Brain (organoid and tissue), 16 donors: ENCODE measurements at places on chromosomes 2 and 18.

- DNase-seq = no peak
Observed at GRCh38 chr18:22020127-22020866, 149.1 kb upstream of the GATA6 start.

DNA sequence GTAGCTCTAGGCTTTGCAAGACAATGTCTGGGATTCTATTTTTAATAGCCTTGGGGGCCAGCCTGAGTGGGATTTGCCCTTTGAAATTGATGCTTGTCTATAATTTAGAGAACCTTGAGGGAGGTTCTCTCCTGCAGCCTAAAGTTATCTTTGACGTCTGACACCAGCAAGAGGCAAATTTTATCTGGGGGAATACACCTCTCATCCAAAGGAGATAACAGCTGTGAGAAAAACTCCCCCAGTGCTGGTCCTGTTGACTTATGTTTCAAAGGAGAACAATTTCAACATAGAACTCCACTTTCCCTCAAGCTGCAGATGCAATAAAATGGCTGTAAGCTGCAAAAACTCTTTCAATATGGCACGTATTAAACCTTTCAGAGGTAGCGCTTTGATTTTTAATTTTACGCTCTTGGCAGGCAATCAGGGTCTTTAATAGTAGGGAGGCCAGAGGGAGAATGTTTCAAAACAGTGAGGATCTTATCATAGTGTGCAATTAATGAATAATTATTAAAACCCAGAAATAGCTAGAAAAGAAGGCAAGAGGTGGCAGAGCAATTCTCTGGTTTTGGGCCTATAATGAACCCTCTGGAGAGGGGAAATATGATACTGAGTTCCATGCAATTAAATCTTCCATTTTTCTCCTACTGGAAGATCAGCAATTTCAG lies 62.4 kb downstream of the LYPD1 start:
- DNase-seq = peak; percentile 73

DNA sequence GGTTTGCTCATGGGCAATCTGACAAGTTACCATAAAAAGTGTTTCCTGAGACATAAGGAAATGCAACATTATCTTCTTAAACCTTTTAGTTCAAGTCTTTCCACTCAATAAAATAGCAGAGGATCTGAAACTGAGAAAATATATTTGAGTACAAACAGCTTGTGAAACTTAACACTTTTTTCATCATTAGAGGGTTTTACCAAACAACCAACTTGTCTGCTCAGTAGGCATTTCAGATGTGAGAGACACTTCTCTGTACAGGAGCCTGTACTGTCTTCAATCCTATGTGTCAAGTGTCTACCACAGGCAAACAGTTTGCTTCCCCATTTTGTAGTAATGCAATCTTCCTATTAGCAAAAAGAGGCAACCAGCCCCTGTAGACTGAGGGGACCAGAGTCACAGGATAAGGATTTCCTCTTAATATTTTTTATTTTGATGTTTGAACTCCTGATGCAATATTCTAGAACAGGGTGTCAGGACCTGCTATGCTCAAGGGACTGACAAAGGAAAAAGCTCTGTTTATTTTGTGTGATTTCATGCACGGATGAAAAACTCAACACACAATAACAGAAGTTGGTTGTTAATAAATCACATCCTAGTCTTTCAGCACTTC lies 159.1 kb upstream of the LHCGR start:
- peak; percentile 32 for DNase-seq

DNA sequence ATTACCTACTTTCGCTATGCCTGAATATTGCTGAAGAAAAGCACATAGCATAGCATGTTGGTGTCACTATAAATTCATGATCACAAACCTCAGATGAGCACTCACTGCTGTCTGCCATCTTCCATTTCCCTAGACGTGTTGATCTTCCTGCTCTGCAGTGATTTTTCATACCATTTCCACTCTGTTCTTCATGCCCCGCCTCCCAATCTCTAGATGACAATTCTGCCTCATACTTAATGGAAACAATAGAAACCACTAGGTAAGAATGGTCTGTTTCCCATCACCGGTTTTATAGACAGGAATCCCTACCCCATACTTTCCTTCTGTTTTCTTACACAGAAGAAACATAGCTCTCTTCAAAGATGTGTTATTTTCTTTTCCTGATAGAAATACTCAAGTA lies 63.8 kb downstream of the PIK3C3 start:
- DNase-seq = no peak

GRCh38 chr2:79219383-79219988 lies 59.9 kb upstream of the REG3A start:
- DNase-seq = peak; percentile 81

DNA sequence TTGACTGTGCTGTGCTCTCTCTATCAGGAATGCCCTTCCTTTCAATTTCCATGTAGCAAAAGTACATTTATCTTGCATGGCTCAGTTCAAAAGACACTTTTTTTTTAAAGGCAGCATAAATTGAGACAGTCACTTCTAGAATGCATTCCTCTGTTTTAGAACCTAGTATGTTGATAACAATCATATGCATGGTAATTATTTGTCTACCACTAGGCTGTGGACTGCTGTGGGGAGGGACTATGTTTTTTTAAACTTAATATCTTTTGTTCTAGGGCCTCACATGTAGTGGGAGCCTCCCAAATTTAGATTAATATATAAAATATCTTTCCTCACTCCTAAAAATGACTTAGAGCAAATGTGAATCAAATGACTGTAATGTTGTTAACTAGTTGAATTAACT lies 269.9 kb downstream of the MEIS1 start:
- DNase-seq = no peak

GRCh38 chr2:171034315-171034714 lies 105.3 kb downstream of the GORASP2 start:
- no peak for DNase-seq

DNA sequence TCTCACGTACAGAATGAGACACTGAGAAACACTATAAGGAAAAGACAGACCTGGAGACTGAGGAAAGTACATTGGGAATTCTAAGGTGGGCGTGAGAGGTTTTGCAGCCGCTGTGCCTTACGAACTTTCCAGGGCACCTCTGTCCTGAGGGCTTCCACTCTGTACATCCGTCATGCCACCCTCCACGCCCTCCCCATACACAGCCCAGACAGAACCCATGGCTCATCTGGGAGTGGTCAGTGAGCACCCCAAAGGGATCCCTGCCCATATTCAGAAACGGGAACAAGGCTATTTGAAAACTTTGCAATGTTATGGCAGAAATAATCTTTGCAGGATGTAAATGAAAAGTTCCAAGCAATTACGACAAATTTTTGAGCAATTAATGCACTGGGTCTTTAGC lies 95.4 kb upstream of the ZNF532 start:
- no peak for DNase-seq

DNA sequence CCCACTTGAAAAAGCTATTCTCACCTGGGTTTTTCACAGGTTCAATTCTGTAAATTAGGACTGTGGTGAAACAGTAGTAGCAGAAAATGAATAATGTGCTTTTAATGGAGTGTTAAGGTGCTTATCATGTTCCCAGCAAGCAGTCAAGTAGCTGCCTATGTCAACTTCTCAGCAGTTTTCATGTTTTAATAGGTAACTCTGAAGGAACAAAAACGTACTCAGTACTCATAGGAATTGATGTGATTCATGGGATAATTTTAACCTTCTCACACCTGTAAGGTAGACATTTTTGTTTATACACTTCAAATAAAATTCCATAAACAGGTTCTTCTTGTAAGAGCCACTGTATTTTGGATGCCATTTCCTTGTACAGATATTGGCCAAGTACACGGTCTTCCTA lies 801.6 kb downstream of the MBD2 start:
- DNase-seq = no peak

DNA sequence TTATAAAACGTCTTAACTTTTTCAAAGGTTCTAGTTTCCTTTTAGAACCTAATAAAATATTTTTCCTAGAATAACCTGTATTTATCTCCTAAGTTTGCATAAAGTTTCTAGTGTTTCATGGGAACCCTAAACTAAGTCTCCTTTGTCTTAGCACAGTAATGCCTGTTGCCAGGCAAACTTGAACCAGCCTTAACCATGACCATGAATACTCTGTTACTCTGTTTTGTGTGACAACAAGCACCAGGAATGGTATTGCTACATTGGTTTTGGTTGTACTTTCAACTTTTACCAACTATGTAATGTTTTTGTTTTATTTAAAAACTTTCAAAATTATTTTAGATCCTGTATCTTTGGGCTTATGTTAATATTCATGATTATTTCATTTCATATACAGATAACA lies 137.6 kb downstream of the CERS6 start:
- no peak for DNase-seq

DNA sequence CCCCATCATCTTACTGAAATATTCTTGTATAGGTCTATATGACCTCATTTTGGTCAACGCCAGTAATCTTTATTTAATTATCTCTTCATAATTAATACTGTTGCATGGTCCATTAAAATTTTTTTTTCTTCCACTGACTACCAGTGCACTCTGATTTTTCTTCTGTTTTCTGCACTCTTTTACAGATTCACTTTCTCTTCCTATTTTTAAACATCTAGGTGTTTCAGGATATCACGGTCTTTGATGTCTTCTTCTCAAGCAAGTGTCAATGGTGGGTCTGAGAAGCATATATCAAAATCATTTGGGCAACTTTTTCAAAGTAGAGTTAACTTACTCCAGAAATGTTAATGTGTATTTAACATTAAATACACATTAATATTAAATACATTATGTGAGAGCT lies 51.4 kb downstream of the CCDC141 start:
- DNase-seq = no peak
